ENCODE measurements at places on chromosomes 6 and 20.
A peak's percentile ranks its signal among the peaks of the same experiment; 100 is the strongest.

GRCh38 chr20:53785320-53785719 is 191.7 kb upstream of the ZNF217 start:
- no peak for DNase-seq

DNA sequence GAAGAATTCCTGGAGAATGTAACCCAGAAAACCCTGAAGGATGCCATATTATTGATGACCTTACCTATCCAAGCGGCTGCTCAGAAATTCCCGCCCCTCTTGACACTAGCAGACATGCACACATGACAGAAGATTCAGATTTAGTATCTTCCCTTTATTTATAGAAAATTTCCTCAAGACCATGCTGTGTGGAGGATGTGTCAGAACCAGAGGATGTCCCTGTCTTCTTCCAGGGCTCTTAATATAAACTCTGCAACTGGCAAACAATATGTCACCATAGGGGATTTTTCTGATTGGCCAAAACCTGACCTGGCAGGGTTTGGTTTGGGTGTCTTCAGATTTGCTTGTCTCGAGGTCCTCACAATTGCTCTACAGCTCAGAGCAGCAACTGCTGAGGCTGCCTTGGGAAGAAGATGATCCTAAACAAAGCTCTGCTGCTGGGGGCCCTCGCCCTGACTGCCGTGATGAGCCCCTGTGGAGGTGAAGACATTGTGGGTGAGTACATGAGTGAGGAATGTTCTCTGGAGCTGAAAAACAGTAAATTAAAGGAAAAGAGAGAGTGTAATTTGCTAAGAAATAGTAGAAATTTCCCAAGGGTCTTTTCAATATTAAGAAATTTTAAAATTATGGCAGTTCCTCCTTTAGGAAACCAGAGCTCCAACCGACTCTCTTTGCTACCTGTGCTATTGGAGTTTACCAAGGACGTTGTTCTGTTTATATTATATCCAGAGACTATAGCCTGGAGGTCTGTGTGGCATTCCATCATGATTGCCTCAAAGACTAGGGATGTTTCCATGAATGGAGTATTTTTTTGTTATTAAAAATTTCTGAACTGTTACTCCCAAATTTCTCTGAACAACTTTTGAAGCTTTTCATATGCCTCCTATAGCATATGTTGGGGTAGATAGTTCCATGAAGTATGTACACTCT is at the start of gene HLA-DQA2:
Gene HLA-DQA2 (plus strand): TSS at position 361 of the 930 bp plus-strand sequence. CDS start 53 bp downstream, at position 414.
- DNase-seq: no peak

DNA sequence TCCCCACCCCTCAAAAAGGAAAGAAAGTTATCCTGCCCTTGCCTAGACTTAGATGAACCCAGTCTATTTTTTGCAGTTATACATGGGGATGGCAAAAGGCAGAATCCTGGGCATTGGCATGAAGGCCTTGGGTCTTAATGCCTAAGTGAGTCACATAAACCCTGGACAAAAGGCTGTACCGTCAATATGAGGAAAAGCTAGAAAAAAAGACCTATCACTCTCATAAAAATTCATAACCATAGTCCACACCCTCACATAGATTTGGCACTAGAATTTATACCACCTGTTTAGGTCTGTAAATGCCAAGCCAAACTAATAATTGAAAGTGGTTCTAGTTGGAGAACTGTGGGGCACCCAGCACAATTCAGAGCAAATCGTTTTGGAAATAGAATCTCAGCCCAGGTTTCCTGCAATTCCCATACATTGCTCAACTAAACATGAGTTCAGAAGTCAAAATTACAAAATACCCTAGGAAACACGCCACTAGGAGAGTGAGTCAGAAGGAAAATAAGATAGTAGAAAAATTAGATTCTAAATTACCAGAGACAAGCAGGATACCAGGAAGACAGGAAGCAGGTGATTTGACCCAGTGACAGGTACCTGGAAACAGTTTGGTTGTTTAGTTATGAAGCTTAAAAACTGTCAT is 70.4 kb upstream of the FUCA2 start:
- DNase-seq: no peak

DNA sequence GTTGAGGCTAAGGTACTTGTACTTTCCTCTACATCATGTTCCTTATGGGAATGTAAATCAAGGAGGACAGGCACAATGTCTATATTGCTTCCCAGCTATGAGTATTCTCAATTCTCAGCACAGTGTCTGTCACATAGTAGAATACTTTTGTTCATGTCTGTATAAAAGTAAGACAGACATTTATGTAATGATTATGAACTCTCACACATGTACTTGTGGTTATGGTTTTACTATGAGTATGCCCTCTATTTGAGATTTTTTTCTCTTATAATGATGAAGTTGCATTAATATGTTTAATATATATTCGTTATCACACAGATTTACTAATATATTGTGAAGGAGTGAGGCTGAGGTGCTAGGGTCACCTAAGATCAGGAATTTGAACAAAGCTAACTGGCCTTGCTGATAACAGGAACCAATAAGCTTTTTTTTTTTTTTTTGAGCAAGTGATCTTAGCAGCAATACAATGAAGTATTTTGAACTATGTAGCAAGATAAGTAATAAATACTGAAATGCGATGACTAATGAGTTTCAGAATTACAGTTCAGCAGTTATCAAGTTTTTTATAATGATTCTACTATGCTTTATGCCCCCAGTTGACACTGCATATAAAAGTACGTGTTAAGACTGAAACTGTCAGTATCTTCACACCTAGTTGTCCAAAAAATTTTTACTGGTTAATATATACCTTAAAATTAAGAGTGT is 623.1 kb downstream of the HTR1B start:
- DNase-seq: no peak

GRCh38 chr6:7138921-7139358 is 31.2 kb downstream of the RREB1 start:
- DNase-seq: peak; percentile 75

GRCh38 chr6:158910484-158911440 is 89.2 kb downstream of the RSPH3 start:
- DNase-seq: peak; percentile 76

Measured in Calu3 (cell line).